Lung (tissue), 17 donors: ENCODE measurements at places on chromosomes 2 and 18. TPM values are rescaled to one million over a fixed set of nuclear protein-coding genes. Genes with fewer than 3 reads are reported as not detected.

Gene PLEK
- total RNA-seq: 25.9 TPM

Gene CCDC141
- total RNA-seq: 48.1 TPM

Gene HRH4
- total RNA-seq: 0.54 TPM

Gene WNT10A
- total RNA-seq: 0.65 TPM

GRCh38 chr18:11259469-11260150 lies 110.2 kb upstream of the PIEZO2 start:
- peak; percentile 34 for DNase-seq

- no peak for DNase-seq
Observed at GRCh38 chr18:13376298-13376840, 157.8 kb downstream of the LDLRAD4 start.

DNA sequence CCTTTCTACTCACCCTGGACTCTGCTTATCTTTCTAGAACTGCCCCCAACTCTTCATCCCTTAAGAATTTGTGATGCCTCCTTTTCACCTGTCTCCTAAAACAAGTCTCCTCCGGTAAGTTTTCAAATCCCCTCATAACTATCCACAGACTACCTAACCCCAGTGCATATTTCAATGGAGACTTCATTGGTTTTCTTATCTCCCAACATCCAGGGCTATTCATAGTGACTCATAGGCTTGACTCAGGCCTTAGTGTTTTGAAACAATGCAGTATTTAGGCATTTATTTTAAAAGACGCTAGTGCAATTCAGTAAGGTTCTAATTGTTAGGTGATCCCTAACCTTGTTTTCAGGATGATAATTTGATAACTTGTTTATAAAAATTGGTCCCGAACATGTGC lies 399.2 kb downstream of the CPS1 start:
- no peak for DNase-seq

DNA sequence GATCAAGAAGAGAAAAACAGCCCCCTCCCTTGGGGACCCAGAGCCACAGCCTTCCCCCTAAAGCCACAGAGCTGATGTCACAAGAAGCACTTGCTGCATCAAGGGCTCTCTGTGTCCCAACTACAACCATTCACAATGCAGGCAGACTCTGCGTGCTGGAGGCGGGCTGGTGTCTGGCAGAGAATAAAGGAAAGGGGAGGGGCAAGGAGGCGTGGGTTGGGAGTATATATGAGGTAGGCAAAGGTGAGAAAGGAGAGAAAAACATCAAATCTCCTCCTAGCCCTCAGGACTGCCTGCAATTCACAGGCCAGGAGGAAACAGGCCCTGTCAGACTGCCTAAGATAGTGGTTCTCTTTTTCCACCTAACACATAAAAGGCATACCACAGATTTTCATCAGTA lies 48.8 kb upstream of the IHH start:
- peak; percentile 69 for DNase-seq

DNA sequence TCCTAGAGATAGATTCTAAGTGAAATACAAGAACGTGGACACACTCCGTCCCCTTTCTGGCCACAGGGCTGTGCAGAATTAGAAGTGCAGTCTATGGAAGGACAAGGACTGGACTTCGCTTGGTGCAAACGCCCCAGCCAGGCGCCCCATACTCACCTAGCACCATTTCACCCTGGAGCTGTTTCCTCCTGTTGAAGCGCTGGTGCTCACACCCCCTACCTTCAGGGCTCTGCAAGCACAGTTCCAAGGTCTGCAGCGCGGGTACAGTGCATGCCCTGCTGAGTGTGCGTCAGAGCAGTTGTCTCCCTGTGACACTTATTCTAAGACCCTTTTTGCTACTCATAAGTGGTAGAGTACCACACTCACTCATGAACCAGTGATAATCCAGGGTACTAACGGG lies 3.0 kb downstream of the HPCAL1 start:
- DNase-seq: no peak

DNA sequence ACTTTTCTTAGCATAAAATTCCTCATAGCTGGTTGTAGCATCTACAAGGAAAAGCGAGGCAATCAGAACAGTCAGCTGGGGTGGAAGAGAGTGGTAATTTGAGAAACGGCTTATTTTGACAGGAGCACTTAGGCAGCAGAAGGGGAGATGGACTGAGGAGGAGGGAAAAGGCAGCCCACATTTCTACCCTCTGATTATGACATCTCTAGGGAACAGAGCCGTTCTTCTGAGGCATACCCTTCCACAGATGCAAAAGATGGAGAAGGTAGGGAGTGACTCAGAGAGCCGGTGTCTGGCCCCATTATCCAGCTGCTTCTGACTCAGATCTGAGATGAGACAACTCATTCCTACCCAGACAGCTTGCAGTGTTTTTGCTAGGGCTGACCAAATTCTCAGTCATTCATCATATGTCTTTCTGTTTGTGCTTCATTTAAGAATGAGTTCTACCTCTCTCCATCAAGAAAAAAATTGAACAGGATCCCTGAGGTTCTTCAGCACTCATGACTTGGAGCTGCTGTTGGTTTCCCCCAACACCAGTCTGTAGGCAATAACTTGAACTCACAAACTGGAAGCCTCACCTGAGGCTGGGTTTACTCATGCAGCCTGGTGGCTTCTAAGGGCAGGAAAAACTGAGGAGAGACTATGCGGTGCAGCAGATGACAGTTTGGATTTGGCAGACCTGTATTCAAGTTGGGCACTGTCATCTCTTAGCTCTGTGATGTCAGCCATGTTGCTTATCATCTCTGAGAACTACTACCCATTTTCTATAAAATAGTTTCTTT lies 15.9 kb upstream of the SEC11C start:
- DNase-seq: no peak

DNA sequence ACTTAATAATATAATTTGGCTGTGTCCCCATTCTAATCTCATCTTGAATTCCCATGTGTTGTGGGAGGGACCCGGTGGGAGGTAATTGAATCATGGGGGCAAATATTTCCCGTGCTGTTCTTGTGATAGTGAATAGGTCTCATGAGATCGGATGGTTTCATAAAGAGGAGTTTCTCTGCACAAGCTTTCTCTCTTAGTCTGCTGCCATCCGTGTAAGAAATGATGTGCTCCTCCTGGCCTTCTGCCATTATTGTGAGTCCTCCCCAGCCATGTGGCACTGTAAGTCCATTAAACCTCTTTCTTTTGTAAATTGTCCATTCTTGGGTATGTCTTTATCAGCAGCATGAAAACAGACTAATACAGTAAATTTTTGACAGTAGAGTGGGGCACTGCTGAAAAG lies 102.5 kb upstream of the LTBP1 start:
- no peak for DNase-seq

- no peak for DNase-seq
Observed at GRCh38 chr2:108118996-108119395, 120.8 kb upstream of the SULT1C3 start.

DNA sequence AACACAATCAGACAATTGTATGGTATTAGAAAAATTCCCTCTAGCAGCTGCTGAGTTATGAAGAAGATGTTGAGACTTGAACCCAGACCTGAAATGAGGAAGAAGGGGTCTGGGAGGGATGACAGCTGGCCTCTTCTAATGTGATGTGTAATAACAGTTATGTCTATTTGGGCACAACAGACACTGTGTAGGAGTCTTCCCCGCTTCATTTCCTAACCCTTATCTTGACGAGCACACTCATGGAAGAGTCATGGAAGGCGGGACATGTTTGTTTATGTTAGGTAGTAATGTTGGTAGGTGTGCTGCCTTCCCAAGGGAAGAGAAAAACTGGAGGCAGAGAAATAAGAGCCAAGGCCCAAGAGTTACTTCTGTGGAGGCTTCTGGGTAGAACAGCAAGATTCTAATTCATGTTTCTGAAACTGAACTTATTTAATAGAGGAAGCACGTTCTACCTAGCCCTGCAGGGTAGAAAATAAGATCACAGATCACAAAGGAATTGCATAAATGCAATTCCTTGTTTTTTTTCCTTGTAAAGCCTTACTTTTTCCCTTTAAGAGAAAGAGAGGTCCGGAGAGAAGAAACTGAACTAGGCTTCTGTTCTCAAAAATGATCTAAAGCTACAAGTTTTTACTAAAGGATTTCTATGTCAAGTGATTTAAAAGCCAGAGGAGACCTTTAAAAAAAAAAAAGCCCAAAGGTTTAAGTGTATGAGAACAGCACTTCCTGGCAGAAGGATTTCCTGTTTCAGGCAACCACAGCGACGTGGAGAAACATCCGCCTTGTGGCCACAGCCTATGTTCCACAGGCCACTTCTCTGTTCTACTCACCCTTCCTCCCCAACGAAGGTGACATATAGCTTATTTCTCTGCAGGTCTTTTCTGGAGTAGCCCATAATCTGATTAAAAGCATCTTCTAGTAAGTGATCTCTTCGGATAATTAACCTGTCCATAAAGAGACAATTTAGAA lies 68.5 kb upstream of the STK17B start:
- DNase-seq: no peak

- DNase-seq: peak; percentile 17
Observed at GRCh38 chr18:38557006-38557405, 991.4 kb upstream of the CELF4 start.

DNA sequence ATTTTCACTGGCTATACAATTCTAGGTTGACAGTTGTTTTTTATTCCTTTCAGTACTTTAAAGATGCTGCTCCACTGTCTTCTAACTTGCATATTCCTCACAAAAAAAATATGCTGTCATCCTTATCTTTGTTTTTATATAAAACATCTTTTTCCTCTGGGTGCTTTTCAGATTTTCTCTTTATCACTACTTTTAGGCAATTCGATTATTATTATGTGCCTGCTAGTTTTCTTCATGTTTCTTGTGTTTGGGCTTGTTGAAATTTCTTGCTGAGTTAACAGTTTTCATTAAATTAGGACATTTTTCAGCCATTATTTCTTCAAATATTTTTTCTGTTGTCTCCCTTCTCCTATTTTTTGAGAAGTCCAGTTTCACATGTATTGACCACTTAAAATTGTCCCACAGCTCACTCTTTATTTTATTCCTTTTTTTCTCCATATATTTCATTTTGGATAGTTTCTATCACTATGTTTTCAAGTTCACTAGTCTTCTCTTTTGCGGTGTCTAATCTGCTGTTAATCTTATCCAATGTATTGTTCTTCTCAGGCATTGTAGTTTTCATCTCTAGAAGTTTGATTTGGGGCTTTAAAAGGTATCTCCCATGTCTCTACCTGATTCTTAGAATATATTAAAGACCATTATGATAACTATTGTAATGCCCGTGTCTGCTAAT lies 205.1 kb upstream of the SIX3 start:
- no peak for DNase-seq

GRCh38 chr2:174839662-174840061 lies 75.4 kb upstream of the CHRNA1 start:
- DNase-seq: no peak

DNA sequence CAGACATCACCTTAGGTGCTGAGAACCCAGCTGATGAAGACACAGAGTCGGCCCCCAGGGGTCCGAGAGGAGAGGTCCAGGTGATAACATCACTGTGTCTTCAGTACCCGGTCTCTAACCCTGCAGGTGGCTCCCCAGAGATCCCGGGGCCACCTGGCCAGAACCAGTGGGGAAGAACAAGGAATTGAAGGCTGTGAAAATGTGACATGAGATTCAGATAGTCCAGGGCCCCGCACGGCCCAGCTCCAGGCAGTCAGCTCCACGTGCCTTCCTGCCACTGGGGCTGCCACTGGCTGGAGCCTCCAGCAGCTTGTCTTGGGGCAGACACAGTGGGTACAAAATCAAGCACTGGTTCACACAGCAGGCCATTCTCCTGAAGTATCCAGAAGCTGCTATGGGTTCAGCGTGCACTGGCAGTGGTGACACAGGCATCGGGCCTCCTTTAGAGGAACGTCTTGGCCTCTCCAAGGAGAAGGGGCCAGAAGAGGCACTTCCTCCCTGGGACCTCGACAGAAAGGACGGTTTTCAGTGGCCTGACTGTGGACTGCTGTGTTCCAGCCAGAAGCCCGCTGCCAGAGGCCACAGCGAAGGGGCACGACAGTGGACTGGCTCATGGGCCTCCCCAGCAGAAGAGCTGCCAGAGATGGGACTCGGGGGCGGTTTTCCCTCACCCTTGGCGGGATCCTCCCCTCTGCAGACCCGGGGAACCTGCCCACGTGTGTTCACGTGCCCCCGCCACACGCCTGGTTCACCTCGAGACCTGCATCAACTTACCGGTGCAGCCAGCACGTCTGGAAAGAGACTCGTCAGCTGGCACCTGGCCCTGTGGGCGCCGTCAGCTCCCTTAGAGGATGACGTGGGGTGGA lies 150.4 kb downstream of the HDAC4 start:
- DNase-seq: no peak

GRCh38 chr2:173568054-173568453 lies 213.4 kb downstream of the CDCA7 start:
- DNase-seq: no peak

GRCh38 chr2:162509288-162509968 lies 165.5 kb downstream of the GCA start:
- no peak for DNase-seq

DNA sequence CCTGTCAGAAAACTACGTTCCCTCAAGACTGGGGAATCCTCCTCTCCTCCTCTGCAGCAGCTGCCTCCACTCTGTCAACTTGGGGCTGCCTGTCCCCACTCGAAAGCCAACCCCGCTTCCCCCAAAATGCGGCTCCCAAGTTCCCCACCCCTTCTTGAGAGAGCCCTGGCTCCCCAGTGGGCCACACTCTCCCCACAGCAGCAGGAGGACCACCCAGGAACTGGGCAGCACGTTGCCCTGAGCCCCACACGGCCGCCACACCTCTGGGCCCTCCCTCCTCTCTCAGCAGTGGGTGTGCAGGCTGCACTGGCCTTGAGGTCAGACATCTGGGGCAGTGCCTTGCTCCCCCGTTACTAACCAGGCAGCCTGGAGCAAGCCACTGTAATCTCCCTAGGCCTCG lies 9.6 kb upstream of the TEX51 start:
- no peak for DNase-seq

- no peak for DNase-seq
Observed at GRCh38 chr2:55585451-55586080, 31.9 kb downstream of the PPP4R3B start.

- DNase-seq: peak; percentile 52
Observed at GRCh38 chr2:135208016-135208415, 155.9 kb downstream of the RAB3GAP1 start.

DNA sequence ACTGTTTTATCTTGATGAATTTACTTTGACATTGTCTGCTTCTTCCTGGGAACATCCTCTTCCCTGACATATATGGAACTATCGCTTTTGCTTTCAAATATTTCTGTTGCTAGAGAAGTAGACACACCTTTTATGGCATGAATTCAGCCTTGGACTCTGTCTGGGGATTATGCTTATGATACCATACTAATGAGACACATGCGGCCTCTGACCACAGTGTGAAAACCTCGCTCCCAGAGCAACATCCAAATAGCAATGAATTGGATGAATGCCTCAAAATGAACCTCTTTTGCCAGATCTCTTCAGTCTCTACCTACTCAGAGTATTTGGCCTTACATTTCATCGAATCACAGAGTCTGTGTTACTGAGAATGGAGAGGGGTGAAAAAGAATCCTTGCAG lies 70.9 kb downstream of the PIEZO2 start:
- DNase-seq: no peak

GRCh38 chr18:63025251-63026090 lies 294.1 kb downstream of the BCL2 start:
- peak; percentile 42 for DNase-seq

- DNase-seq: peak; percentile 69
Observed at GRCh38 chr18:14086458-14087231, 45.6 kb downstream of the ZNF519 start.
